ENCODE measurements at places on chromosomes 2 and 18.

- no peak for DNase-seq
These were observed 1.5 kb downstream of the ARPC2 start for GRCh38 chr2:218218268-218219185.

- no peak for DNase-seq
These were observed 154.4 kb downstream of the RAD51AP2 start for GRCh38 chr2:17363846-17364245.

DNA sequence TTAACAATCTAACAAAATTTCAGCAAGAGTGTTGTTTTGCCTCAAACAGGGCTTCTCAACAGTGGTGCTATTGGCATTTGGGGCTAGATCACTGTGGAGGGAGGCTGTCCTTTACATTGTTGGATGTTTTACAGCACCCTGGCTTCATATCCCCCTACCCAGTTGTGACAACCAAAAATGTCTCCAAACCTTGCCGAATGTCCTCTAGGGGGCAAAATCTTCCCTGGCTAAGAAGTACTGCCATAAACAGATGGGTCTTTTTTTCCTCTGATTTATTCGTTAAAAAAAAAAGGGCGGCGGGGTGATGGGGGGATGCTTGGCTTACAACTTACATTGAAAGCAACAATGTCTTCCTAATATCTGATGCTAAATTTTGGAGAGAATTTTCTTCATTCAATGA lies 207.6 kb upstream of the CCDC150 start:
- no peak for DNase-seq

DNA sequence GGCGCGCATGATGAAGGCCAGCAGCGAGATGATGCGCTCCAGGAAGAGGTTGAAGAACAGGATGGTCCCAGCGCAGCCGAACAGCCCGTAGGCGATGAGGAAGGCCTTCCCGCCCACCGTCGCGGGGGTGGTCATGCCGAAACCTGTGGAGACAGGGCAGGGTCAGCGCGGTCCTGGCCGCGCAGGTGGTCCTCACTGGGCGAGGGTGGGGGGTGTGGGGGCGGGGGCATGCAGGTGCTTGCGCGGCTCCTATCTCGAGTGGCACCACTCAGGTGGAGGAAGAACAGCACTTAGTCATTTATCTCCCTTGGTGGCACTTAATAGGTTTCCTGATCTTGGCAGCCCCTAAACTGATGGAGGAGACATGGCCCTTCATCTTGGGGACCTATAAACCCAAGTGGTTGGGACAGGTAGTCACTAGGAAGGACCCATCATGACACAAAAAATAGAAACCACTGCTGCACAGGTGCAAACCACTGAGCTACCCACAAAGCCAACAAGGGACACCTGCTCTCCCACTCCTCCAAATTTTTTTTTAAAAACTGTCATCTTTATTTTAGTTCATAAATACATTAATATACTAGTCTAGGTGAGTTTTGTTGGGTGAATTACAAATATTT lies 118.8 kb downstream of the MSH2 start:
- no peak for DNase-seq

DNA sequence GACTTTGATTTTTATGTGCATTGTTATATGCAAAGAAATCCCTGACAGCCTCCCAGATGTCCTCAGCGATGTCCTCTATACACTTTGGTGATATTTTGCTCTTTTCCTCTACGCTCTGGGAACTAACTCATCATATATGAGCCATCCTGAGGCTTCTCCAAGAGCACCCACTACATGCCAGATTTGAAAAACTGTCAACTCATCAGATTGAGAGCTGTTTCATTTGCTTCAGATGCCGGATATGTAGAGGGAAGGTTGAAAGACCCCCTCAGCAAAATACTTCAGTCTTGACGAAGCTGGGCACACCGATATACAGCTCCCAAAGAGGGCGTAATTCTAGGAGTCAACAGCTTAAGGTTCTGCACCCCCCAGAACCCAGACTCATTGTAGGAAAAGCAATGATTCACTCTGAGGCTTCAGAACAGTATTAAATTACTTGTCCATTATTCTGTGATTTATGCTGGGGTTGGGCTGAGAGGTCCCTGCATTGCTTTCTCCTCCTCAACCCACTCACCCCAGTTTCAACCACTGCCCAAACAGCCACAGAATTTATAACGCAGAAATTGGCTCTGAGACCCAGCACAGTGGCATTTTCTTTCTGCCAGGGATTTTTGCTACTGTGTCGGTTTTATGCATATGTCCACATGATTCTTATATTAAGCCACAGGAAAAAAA lies 341.8 kb downstream of the ALK start:
- DNase-seq: no peak

DNA sequence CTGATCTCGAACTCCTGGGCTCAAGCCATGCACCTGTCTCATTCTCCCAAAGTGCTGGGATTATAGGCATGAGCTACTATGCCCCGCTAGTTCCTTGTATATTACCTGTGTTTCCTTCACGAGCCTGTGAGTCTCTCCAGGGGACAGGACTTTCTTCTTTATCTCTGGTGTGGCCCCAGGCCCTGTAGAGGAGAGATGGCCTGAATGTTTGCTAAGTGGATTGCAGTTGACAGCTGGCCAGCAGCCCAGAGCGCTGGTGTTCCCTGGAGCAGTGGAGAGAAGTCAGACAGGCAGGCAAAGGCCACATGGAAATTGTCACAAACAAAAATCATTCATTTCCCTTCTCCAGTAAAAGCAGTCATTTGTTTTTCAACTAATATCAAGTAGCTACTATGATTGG lies 17.9 kb downstream of the LPIN1 start:
- no peak for DNase-seq

DNA sequence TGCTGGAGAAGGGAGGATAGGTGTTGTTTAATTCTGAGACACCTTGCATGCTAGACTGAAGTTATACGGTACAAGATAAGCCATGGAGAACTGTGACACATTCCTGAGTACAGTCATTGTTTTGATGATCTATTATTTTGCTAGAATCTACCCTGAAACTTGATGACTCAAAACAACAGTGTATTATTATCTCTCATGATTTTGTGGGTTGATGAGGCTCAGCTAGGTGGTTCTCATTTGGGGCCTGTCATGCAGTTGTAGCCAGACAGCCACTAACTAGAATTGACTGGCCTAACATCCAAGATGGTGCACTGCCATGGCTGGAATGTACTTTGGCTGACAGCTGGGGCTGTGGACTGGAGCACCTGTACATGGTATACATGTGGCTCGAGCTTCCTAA lies 5.4 kb upstream of the IL1R1 start:
- no peak for DNase-seq

DNA sequence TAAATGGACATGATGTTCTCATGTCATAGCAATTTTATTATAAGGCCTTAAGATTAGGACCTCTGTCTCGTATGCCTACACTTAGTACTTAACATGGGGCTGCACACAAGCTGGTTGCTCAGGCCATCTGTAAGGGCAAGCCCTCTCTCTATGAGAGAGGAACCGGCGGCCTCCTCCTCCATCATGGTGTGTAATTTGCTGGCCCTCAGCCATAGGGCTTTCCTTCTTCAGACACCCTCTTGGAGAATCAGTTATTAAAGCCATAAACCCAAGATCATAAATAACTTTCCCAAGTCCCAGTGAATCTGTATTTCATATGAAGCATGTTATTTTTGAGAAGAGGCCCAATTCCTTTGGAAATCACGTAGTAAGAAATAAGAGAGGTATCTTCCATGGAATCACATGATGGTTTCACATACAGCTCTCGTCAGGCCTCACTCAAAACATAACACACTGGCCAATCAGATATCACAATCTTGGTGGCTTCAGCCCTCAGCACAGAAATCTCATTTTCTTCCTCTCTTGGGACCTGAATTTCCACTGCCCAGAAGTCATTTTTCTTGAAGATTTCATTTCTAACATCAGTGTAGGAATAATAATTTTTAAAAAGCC lies 92.6 kb downstream of the RDH14 start:
- no peak for DNase-seq

GRCh38 chr2:227322530-227323205 lies 2.4 kb upstream of the MFF start:
- DNase-seq: no peak

GRCh38 chr2:70132244-70133126 lies 45.2 kb downstream of the PCBP1 start:
- no peak for DNase-seq

DNA sequence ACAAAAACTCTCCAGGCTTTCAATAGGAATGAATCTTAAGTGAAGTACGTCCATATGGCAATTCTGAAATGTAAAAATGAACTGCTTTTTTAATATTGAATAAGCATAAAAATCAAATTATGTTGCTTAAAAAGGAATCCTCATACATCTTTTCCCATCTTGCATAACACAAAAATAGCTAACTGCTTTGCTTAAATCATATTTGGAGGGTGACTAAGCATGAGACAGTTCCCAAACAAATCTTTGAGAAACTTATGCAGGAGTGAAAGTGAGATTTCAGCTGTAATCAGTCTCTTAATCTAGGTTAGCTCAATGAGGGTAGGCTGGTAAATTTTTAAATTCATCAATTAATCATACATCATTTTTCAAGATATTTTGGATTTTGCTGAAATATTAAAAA lies 111.5 kb downstream of the MBD5 start:
- DNase-seq: no peak

GRCh38 chr2:134815741-134816140 lies 22.7 kb upstream of the ACMSD start:
- DNase-seq: no peak

GRCh38 chr2:212640428-212640827 lies 101.8 kb upstream of the ERBB4 start:
- DNase-seq: no peak

GRCh38 chr2:100806550-100806949 lies 13.4 kb upstream of the NPAS2 start:
- no peak for DNase-seq

DNA sequence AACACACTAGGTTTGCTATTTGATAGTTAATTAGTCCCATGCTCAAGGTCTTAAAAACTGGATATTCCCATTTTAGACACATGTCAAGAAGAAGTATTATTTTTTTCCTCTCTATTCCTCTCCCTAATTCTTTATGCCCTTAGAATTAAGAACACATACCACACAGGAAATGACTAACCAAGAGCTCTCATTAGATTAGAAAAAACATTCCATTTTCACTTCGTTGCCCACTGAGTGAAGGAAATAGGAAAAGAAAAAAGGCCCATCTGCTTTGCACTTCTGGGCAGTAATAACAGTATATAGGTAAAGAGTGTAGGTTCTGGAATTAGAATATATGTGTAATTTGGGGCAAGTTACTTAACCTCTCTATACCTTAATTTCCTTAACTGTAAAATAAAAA lies 26.9 kb downstream of the ACADL start:
- DNase-seq: no peak

DNA sequence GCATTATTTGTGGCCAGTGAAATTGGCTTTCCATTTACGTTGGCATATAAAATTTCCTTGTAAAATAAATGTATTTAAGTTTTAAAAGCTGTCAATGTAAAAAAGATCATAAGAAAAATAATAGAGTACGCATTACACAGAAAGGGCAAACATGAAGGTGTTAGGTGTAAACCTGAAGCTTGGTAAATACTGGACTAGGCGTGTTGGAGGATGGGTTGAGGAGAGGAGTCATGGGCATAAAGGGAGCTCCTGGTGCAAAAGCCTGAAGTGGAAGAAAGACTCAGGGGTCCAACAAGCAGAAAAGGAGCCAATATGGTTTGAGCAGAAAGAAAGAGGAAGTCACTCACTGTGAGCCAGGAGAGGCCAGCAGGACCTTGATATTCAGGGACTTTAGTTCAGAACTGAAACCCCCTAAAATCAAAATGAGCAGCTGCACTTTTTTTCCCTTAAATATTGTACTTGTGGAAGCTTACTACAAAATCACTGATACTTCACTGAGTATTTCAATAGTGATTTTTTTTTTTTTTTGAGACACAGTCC lies 24.4 kb downstream of the SP5 start:
- DNase-seq: no peak

DNA sequence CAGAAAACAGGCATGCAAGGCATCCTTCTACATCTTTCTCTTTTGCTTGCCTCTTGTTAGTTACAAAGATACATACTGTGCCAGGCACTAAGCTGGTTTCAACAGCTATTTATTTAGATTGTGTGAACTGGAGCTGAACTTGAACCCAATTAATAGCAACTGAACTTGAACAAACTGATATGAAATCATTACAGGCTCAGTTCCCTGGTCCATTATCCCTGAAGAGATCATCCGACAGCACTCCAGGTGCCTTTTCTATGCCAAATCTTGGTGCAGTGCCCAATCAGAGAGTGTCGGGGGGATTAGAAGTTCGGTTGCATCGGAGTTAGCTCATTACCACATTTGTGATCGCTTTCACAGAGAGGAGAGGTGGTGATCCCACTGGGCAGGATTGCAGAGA lies 477.6 kb downstream of the PARD3B start:
- no peak for DNase-seq

DNA sequence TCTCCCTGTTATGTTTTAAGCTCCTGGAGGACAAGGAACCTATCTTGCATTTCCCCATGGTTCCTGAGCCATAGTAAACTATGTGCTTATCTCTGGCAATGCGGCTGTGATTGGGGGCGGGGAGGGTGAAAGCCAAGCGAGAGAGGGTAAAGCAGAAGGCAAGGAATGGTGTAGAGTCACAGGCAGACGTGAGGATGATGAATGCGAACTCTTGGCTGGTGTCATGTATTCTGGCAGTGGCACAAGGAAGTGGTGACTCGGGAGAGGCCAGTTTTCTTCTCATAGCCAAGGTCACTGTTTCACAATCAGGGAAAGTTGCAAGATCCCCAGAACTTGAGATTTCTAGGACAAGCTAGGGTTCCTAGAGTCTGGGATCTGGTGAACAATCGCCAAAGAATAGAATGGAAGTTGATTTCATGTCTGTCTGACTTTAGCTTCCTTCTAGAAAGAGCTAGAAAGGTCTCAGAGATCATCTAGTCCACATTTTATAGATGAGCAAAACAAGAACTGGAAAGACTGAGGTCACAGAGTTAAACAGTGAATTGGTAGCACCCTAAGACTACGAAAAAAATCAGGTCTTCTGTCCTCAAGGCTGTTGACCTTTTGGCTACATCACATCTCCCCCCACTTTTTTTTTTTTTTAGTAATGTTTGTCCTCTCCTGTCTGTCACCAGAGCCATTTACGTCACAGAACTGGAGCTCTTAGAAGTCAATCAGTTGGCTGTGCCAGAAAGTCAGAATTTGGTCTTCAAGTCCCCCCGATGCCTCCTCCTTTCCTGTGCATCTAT lies 137.0 kb downstream of the BCL11A start:
- no peak for DNase-seq

DNA sequence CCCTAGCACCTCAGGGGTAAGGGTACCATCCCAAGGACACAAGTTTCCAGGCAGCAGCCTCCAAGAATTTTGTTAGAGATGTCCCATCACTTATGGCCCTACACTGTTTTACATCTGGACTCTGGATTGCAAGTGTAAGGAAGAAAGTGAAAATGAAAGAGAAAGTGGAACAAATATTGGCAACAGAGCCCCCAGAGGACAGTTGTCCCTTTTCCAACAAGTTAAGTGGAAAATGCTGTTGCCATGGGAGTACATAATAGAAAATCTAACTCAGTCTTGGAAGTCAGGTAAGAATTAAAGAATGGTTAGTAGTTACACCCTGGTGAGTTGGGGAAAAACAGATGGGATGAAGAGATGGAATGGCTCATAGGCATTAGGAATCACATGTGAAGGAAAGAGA lies 50.6 kb downstream of the TTC21B start:
- DNase-seq: no peak

Measured in activated CD4-positive, alpha-beta T cell treated with anti-CD3 and anti-CD28 coated beads, Interleukin-2, amount 50 U/mL, for 24 hours (primary cell).